ENCODE measurements at places on chromosomes 4 and X. TPM values are rescaled to one million over a fixed set of nuclear protein-coding genes. Genes with fewer than 3 reads are reported as not detected.

GRCh38 chrX:17465802-17466201 lies 90.8 kb downstream of the NHS start:
- no peak for DNase-seq

- DNase-seq: no peak
Observed at GRCh38 chr4:76420188-76420761, 666 bp downstream of the CCDC158 start.

GRCh38 chr4:52824603-52825459 lies 37.3 kb upstream of the RASL11B start:
- DNase-seq: no peak

GRCh38 chr4:148842843-148843242 lies 400.6 kb upstream of the NR3C2 start:
- no peak for DNase-seq

GRCh38 chr4:24213961-24214360 lies 324.1 kb upstream of the PPARGC1A start:
- no peak for DNase-seq

GRCh38 chrX:74423289-74423998 lies 2.2 kb downstream of the SLC16A2 start:
- no peak for DNase-seq

DNA sequence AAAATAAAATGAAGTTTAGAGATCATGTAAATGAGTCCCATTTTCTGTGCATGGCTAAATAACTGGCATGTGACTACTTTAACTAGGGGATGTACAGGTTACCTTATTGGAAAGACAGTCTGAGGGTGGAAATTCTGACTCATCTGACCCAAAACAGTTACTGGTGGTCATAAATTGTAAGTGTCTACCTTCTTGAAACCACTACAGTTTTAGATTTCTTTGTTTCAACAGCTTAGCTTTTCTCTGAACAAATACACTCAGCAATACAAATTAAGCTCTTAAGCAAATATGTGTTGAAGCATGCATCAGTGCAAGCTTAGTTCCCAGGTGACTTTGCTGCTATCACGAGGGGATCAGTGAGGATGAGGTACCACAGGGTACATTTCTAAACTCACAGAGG lies 60.7 kb upstream of the PGM2 start:
- DNase-seq: no peak

DNA sequence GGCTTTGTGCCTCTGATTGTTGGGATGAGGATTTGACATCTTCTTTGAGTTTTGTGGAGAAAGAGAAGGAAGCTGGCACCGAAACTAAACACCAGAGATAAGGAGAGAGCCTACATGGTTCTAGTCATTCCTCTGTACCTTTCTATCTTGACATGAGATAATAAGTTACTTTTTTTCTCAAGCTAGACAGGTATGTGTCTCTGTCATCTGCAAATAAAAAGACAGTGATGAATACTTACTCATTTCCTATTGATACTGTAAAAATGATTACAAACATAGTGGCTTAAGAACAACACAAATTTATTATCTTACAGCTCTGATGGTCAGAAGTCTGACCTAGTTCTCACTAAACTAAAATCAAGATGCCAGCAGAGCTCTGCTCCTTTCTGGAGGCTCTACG lies 1391.2 kb downstream of the STIM2 start:
- DNase-seq: no peak

GRCh38 chrX:76420237-76420636 lies 7.3 kb upstream of the MAGEE1 start:
- no peak for DNase-seq

DNA sequence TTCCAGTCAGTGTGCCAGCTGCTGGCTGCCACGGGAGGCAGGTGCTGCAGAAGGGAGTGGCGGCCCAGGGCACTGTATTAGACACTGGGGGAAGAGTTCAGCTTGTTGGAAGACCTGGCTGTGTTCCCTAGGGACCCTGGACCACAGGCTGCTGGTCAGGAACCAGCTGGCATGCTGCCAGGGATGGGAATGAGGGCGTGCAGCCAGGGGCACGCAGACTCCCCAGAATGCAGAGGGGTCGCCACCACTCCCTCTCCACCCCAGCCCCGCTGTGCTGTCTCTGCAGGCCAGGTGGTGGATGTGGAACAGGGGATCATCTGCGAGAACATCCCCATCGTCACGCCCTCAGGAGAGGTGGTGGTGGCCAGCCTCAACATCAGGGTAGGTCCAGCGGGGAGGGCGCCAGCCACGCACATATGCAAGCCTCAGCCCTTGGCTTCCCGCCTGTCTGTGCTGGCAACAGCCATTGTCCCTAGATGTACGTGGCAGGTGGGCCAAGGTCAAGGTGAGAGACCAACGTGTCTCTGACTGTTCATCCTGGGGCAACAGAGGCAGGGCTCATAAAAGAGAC lies 12.3 kb downstream of the ABCD1 start:
- DNase-seq: no peak

DNA sequence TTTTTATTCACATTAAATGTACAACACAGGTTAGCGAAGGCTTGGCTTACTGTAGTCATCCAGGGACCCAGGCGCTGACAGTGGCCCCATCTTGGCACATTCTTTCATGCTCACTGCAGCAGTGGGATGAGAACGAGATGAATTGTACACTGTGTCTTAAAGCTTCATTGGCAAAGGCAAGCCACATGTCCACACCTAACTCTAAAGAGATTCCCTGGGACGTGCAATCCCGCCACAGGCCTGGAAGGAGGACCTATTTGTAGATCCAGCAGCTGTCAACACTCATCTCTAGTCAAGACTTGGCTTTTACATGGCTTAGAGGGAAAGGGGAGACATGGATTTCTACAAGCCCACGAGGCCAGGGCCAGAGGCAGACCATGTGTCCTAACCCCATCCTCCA lies 16.1 kb upstream of the CXCR3 start:
- DNase-seq: no peak

TRIML1 gene
- total RNA-seq: not detected

RAB39B gene
- 0.50 TPM for total RNA-seq

INTS6L gene
- 3.7 TPM for total RNA-seq

SMPX gene
- not detected for total RNA-seq

UNC5C gene
- 0.10 TPM for total RNA-seq

SOWAHD gene
- 0.05 TPM for total RNA-seq

NLGN3 gene
- 0.06 TPM for total RNA-seq

MAGEA11 gene
- total RNA-seq: 60.1 TPM

ASB12 gene
- total RNA-seq: not detected

SSX3 gene
- 89.2 TPM for total RNA-seq
